ENCODE measurements at places on chromosomes 6 and 20.

GRCh38 chr6:14660806-14661579, 543.4 kb downstream of the CD83 start:
- no peak for DNase-seq

GRCh38 chr6:24761193-24761835, 13.4 kb upstream of the GMNN start:
- DNase-seq = no peak

DNA sequence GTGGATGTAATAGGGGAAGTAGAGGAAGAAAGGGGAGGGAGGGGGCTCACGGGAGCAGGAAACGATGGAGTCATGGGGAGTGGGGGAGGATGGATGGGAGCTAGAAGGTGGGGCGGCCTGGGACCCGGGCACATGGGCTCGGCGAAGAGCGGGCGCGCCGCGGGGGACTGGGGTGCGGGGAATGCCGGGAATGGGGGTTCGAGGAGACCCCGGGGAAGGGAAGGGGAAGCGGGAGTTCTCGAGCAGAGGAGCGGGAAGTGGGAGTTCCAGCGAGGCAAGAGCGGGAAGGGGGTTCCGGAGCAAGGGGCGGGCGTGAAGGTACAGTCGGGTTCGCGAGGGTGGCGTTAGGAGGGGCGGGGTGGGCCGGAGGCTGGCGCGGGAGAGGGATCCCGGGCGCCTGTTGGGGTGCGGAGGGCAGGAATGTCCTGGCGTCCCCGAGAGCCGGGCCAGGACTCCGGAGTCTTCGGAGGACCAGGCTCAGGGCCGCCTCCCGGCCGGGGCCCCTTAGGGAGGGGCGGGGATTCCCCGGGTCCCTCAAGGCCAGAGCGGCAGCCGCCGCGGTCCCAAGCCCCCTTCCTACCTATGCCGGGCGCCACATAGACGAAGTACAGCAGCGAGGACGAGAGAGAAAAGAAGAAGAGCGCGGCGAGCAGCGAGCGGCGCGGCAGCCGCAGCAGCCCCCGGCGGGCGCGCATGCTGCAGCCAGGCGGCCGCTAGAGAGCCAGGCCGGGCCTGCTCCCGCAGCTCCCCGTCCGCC, 504 bp downstream of the B4GALT5 start:
- peak; percentile 57 for DNase-seq

DNA sequence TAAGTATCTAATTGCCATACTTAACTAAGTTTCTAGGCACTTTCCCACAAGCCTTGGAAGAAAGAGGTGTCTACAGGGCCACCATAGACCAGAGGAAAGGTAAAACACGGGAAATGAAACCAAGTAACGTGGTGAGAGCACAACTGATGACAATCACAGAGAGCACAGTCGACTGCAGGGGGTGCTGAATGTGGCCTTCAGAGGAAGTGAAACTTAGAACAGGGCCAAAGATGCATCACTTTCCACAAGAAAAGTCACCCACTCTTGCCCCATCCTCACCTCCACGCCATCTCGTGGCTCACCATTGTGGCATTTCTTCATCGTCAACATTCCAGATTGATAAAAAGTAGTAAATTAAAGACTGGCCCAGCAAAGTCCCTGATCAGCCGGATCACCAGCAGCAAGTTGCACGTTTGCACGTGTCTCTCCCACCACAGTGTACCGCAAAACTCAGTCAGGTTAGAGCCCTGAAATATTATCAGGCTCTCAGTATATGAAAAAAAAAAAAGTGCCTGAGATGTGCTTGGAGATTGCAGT, 31.4 kb downstream of the HIVEP2 start:
- DNase-seq = no peak

- peak; percentile 94 for DNase-seq
Observed at GRCh38 chr6:157021993-157022740, 245.0 kb downstream of the ARID1B start.

GRCh38 chr20:15278041-15278440, 940.6 kb upstream of the FLRT3 start:
- DNase-seq = peak; percentile 4

DNA sequence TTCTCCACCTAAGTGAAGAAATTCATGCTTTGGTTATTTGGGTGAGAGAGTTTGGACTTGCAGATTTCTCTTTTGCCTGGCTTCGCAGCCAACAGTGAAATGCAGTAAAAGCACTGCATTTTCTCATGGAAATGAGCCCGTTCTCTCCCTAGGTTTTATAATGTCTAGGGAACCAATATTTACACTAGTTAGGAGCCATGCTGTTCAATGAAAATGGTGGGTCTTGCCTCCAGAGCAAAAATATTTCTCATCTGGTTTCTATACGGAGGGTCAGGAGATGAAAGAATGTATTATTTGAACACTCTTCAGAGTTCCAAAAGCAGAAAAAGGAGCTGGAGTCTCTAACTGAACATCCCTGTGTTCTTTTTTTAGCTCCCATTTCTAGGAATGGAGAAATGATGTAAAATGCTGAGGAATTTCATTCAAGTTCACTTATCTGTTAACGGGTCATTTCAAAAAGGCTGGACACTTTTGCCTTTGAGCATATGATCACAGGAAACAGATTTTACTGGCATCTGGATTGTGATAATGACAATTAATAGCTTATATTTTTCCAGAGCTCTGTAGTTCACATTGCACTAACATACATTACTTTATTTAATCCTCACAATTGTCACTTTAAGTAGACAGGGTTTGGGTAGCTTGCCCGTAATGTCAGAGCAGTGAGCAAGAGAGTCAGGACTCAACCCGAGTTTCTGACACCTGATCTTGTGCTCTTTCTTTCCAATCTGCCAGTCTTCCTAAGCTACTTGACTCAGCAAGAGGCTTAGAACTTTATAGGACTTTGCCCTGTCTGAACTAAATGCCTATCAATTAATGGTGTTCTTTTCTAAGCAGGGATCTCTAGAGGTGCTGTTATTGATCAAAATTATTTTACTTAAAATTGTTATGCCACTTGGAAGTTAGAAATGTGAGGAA, 78.0 kb downstream of the PPP1R14C start:
- no peak for DNase-seq

DNA sequence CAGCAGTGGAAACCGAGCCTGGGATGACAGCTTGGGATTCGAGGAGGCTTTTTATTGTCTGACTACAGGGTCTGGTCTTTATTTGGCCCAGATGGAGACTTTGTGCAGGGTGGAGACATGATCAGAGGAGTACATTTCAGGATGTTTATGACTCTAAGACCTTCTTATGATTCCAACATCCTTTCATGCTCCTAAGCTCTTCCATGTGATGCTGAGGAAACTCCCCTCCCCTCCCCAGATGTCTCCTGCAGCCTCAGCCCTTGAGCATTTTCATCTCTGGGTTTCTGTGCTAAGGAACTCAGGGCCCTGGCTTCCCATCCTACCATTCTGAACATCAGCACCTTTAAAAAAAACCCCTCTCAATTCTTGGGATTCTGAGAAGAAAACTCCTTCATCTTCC, 186.6 kb downstream of the SOX4 start:
- DNase-seq = no peak

DNA sequence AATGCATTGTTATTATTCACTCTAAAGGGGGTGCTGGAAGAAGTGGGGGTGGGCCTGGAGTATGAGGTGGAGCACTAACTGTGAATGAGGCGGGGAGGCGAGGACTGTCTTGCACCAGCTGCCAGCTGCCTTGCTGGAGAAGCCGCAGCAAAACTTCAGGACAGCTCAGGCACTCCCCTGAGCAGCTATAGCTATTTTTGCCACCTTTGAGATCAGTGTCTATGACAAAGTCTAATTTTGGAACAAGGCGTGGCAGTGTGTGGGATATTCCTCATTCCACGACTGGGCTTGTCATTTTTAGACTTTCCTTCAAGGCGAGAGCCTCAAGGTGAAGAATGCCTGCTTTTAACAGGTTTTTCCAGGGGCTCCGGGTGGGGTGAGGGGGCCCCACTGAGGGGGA, 143.8 kb downstream of the DOK5 start:
- DNase-seq = peak; percentile 78

Data from urothelium cell line (cell line).